Astrocyte of the spinal cord (primary cell): ENCODE measurements at places on chromosomes 5 and 9.

- peak; percentile 5 for DNase-seq
Observed at GRCh38 chr5:168765551-168766425, 186.6 kb upstream of the PANK3 start.

GRCh38 chr5:109713453-109713852 lies 23.7 kb downstream of the MAN2A1 start:
- DNase-seq, result no peak

DNA sequence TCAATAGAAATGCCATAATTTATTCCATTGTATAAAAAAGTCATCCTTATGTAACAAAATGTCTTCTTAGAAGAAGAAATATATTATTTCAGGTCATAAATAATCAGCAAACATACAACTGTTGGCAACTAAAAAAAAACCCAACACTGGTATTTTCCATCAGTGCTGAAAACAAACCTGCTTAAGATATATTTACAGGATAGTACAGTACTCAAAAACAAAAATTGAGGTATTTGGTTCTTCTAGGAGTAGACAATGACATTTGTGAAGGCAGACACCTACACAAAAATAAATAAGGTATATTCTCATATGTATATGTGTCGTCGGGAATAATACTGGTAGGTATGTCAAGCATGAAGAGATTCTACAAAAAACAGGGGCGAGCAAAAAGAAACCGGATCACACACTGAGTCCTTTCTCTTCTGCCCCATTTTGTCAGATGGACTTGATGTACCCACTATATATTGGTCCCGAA lies 2.9 kb downstream of the DUSP1 start:
- no peak for DNase-seq

DNA sequence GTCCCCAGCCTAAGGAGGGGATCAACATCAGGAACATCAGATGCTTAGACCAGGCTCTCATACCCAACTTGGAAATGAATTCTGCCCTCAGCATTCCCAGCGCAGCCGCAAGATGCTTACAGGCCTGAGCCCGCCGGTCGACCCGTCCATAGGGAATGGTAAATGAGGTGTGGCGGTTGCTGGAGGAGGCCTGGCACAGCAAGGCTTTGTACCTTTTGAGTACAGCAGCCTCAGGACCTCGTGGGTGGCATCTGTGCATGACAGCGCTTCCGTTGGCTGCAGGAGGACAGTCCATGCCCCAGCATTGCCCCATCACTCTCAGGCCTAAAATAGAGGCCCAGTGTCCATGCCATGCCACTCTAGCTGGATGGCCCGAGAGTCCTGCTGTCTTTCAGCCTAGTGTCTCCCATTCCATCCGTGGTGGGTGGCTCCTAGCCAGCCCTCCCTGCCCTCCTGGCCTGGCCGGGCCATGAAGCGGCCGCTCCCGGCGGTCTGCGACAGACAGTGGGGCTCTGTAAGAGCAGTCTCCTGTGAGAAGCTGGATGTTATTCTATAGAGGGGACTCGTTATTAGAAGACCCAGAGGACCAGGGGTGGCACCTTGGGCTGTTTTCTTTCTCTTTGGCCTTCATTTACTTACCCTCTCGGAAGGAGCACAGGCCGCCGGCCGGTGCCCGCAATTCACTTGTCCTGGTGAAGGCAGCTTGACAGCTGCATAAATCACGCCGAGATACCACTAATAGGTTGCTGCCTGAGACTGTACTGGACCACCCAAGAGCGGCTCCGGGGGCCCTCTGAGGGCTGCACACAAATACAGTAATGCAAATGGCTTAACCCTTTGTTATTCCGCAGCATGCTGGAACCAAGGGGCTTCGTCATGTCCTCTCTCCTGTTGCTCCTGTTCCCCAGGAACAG lies 223.5 kb upstream of the TUT7 start:
- DNase-seq, result no peak

GRCh38 chr9:16499892-16500291 lies 370.6 kb downstream of the BNC2 start:
- DNase-seq, result no peak

- no peak for DNase-seq
Observed at GRCh38 chr5:171945066-171945465, 61.4 kb downstream of the FBXW11 start.

DNA sequence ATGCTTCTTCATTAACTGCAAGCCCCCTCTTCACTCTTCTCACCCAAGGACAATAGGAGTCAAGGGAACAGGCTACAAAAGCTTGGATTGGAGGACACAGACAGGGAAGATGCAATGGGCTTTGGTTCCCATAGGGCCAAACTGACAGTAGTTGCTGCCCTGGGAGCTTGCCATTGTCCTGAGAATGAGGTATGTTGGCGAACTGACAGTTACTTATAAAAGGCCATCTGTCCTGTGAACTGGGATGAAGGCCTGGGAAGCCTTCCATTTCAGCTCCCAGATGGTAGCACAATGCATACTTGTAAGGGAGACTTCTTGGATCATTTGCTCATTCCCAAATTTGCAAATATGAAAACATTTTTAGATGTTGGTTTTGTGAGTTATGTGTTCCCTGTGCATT lies 88.9 kb downstream of the SNCAIP start:
- no peak for DNase-seq

GRCh38 chr5:151089726-151090125 lies 8.9 kb upstream of the TNIP1 start:
- DNase-seq, result no peak

DNA sequence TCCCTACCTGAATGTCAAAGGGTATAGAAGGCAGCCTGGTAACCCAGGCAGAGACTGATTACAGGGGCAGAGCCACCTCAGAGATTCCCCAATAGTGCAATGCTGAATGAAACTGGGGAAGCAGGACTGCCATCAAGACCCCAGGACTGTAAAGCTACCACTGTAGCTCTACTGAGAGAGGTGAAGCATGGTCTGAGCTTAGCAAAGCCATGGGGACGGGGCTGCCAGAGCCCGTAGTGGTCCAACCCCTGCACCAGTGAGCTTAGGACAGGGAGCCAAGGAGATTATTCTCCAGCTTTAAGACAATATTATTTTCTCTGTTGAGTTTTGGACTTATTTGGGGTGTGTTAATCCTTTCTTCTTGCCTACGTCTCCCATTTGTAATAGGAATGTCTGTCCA lies 679.3 kb upstream of the GRAMD2B start:
- no peak for DNase-seq

GRCh38 chr5:123455095-123455494 lies 31.9 kb upstream of the CEP120 start:
- DNase-seq, result no peak
